ENCODE measurements at places on chromosomes 5 and 9. TPM values are rescaled to one million over a fixed set of nuclear protein-coding genes. Genes with fewer than 3 reads are reported as not detected.

DNA sequence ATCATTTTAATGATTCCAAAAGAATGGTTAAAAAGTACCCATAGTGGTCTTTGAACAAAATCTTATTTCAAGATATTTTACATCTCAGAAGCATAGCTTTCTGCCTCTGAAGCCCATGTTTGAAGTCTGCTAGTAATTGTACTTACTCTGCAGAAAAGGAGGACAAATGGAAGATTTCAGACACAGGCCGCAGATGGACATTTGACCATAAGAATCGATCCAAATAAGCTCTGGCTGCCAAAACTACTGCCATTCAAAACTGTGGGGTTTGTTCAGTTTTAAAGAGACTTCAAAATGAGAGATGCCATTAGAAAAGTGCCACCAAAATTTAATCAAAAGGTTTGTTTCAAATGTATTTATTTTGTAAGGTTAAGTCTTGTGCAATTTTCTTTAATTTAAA is 306.7 kb downstream of the DTWD2 start:
- DNase-seq, result no peak

DNA sequence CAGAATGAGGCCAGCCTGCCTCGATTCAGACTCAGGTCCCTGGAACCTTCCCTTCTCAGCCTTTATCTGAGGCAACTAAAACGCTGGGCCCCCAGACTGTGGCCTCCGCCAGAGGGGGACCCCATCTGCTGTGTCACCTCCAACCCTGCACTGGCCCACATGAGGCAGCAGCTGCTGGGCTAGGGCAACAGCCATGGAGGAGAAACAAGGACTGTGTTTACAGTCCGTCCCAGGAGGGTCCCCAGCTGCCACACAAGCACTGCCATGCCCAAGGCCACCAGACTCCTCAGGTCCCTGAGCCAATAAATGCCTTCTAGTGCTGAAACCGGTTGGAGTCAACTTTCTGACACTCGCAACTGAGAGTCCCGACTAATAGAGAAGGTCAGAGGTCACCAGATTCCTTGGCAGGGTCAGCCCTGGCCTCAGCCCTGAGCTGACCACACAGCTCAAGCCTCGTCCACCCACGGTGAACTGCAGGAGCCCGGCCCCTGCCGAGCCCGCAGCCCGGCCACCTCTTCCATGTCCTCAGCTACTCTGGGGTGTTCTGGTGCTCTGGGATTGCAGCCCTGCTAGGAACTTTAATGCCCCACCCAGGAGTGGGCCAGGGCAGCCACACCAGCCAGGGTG is 77.0 kb downstream of the ZNF354C start:
- no peak for DNase-seq

DNA sequence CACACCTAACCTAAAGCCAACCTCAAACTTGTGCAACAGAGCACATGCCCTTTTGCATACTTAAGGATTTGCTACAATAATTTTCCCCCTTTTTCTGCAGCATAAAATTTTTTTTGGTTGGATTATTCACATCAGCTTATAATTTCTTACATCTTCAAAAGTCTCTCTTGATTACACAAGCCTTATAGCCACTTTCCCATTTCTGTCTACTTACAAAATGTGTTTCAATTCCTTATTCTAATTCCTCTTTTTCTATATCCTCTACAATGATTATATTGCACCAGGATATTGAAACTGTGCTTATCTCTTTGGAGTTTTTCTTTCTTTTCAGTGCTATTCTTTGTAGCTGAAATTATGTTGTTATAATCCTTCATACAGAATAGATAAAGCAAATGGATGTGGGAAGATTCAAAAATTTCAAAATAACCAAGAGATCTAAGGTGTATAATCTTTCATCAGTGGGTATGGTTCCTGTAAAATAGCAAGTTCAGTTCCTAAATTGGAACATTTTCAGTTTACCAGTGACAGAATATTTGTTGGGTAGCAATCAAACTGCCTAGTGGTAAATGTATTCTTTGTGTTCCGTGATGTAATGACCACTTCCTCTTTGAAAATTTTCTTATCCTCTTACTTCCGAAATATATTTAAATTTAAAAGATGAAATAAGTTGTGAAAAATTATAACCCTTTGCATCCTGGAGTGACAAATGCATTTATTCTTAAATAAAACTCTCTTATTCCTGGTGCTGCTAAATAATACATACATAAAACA is 386.8 kb upstream of the CHD1 start:
- no peak for DNase-seq

DNA sequence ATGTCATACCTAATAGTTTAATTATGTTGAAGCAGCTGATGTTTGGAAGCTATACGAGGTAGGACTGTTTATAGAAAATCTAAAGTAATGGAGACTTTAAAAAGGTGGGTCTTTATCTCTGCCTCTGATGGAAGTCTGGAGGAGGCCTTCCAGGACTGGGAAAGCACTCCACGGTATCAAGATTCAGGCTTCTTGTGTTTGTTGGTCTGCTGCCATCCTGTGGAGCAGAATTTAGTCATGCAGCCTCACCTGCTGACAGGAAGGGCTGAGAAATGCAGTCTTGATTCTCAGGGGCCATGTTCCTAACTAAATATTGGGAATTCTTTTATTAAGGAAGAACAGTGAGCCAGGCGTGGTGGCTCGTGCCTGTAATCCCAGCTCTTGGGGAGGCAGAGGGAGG is 15.9 kb downstream of the SPDL1 start:
- no peak for DNase-seq

- DNase-seq, result no peak
These were observed 814 bp downstream of the PLCXD3 start for GRCh38 chr5:41509399-41510175.

DNA sequence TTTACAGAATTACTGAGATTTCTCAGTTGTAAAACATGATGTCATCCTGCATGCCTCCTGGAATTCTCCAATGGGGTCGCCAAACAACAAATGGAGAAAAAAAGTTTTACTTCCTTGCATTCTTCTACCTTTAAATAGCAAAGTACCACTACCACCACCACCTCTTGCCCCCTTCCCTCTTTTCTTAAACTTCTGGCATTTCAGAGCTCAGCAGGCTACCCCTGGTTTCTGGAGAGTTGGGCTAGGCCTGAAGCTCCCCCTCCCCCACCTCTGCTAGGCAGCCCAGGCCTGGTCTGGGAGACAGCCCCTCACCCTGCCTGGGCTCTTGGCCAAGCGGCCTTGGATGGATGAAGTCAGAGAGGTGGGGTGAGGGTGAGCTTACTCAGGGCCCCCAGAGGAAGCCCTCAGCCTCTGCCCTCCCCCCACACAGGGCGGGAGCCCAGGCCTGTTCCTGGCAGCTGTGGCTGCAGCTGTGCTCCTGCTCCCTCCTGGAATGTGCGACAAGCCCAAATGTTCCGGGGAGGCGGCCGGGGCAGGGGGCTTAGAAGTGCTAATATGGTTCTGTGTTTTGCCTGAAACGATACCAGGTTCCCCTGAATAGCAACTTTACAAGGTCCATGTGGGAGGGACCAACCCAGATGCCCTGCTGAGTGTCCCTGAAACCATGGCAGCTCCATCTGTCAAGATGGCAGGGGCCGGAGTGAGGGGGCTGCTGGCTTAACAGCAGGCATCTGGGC is 6.0 kb upstream of the CCIN start:
- DNase-seq, result peak; percentile 89

DNA sequence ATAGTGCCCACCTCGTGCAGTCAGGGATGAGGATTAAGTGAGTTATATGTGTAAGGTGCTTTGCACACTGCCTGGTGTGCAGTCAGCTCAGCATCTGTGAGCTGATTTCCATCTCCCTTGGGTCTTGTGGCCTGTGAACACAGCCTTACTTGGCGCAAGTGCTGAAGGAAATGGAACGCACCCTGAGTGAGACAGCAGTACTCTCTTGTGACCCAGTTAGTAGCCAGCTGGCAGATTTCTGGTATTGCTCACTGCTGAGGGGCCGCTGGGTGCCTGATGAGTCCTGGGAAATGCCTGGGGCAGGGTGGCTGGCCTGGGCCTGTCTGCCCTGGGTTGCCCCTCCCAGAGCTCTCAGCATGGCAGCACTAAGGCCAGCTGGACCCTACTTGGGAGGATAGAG is 90.9 kb upstream of the BOD1 start:
- no peak for DNase-seq

DNA sequence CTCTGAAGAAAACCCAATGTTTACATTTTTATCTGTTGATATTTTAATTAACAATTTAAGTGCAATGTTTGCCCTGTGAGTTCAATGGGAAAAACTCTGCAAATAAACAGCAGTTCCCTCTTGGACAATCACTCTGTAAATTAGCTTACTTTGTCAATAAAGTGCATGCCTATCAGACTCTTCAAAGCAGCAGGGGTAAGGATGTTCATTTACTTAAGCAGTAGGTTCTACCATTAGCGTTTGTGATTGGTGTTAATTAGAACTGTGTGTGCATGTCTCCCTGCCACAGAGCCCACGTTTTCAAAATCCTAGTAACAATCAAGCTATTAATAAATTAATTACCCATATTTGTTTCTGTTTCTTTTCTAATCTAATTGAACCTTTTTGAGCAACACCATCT is 1921.6 kb upstream of the WWC1 start:
- no peak for DNase-seq

- DNase-seq, result no peak
These were observed 9.6 kb downstream of the TMOD1 start for GRCh38 chr9:97510797-97511654.

DNA sequence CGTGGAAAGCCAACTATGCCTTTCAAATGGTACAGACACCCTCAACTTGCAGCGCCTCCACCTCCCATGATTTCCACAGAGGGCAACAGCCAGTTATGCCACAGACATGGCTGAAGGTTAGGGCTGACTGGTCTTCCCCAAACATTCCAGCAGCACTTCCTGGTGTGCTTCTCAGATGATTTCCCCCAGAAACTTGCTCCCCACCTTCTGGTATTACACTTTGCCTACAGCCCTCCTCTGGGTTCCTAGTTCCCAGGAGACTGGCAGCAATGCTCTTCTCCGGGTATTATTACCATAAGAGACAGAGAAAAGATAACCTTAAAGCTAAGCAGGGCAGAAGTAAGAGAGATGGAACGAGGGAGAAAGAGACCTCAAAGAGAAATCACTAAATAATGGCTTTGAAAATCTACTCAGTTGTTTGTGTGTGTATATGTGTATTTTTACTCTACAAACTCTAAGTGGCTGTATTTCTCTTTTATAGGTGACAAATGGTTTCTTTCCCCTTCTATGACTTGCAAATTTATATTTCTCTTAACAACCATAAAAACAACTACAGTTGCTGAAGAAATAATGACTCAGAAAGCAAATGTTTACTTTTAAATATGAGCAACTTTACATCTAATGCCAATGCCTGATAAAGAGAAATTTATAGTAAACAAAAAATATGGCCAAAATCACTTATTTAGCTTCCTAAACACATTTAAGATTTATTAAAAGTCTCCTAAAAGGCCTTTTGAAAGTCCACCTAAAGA is 133.8 kb downstream of the PDE4D start:
- no peak for DNase-seq

GRCh38 chr5:111262153-111262552 is 38.0 kb downstream of the CAMK4 start:
- no peak for DNase-seq

DNA sequence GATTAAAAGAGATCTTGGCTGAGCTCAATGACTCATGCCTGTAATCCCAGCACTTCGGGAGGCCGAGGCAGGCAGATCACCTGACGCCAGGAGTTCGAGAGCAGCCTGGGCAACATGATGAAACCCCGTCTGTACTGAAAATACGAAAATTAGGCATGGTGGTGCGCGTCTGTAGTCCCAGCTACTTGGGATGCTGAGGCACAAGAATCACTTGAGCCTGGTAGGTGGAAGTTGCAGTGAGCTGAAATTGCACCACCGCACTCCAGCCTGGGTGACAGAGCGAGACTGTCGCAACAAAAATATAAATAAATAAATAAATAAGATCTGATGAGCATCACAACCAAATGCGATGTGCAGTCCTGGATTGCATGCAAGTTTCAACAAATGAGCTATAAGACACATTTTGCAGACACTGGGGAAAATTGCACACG is 8.7 kb upstream of the ENG start:
- DNase-seq, result no peak

DNA sequence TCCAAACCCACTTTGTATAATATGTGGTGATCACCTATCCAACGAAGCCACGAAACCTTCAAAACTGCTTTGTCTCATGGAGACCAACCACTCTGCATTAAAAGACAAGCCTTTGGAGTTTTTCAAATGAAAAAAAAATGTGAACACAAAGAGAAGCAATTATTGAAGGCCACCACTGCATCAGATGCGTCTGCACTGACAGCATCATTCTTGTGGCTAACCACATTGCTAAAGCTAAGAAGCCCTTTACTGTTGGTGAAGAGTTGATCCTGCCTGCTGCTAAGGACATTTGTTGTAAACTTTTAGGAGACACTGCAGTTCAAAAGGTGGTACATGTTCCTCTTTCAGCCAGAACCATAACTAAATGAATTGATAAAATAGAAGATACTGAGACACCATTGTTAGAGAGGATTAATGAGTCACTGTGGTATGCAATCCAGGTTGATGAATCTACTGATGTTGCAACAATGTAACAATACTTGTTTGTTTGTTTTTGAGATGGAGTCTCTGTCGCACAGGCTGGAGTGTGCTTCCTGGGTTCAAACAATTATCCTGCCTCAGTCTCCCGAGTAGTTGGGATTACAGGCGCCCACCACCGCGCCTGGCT is 45.4 kb downstream of the TAF11L14 start:
- DNase-seq, result no peak

- DNase-seq, result no peak
These were observed 2.9 kb upstream of the CNTRL start for GRCh38 chr9:121071756-121072421.

GRCh38 chr9:3947859-3948438 is 351.9 kb downstream of the GLIS3 start:
- DNase-seq, result no peak

GRCh38 chr9:71490810-71491209 is 277.5 kb downstream of the CEMIP2 start:
- DNase-seq, result no peak

DNA sequence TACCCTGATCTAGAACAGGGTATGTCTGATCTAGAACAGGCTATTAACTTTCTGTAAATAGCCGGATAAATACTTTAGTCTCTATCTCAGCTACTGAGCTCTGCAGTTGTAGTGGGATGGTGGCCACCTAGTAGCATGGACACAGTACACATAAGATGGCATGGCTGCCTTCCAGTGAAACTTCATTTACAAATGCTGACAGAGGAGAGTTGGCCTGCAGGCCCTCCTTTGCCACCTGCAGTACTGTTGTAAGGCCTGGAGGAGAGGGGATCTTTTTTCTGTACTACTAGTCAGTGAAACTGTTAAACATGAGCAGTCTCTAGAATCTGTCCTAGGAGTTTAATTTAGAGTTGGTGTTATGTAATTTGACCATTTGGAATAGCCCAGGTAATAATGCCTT is 86.0 kb downstream of the TRIO start:
- no peak for DNase-seq

PTRH1 gene
- polyA plus RNA-seq, result 8.0 TPM

SERINC5 gene
- polyA plus RNA-seq, result 58.5 TPM

FCN1 gene
- polyA plus RNA-seq, result 0.83 TPM

SGCD gene
- polyA plus RNA-seq, result 4.0 TPM

MSMP gene
- polyA plus RNA-seq, result not detected

LIX1 gene
- 4.9 TPM for polyA plus RNA-seq

ZNF483 gene
- 3.9 TPM for polyA plus RNA-seq

PGM5 gene
- polyA plus RNA-seq, result 38.2 TPM

MYMK gene
- polyA plus RNA-seq, result 0.37 TPM

KCNIP1 gene
- 10.8 TPM for polyA plus RNA-seq
